ENCODE measurements at places on chromosomes 11 and 22.

DNA sequence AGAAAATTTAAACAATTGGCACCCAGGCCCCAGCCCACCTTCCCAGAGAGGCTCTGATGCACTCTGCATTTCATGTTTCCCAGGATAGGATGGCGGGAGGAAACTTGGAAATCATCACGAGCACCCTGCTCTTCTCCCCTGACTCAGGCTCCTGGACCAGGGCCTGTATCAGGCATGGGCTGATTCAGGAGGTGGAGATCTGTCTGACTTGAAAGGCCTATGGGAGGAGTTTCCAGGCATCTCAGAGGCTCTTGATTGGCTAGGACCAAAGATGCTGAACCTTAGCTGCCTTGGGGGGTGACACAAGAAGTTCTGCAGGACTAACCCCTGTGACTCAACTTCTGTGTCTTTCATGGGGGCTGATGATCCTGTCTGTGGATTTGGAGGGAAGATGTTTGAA lies 106.2 kb downstream of the PKNOX2 start:
- no peak for DNase-seq

DNA sequence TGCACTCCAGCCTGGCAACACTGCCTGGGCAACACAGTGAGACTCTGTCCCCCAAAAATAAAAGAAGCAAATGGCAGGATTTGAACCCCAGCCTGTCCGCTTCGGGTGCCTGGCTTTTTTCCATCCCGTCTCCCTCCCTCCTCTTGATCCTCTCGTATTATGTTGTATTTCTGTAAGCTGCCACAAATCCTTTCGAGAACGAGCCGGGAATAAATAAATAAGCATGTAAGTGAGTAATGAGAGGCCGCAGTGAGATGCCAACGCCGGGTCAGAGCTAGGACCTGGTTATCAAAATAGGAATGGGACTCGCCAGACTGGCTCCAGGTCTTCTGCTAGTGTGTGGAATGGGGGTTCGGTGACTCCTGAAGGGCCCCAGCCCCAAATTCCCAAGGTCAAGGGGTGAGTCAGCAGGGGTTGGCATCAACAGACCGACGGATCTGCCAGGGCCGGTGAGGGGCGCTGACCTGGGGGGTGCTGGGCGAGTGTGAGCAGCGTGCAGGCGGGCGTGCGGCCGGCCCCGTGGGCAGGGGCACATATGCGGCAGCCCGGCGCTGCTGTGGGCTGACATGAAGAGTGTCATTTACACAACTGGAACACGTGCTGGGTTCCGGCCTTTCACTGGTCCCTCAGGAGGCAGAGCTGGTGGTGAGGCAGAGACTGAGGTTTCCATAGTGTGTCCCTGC lies 47.8 kb downstream of the FLRT1 start:
- no peak for DNase-seq

GRCh38 chr11:65573391-65574079 lies 1.2 kb downstream of the FAM89B start:
- DNase-seq = peak; percentile 44

DNA sequence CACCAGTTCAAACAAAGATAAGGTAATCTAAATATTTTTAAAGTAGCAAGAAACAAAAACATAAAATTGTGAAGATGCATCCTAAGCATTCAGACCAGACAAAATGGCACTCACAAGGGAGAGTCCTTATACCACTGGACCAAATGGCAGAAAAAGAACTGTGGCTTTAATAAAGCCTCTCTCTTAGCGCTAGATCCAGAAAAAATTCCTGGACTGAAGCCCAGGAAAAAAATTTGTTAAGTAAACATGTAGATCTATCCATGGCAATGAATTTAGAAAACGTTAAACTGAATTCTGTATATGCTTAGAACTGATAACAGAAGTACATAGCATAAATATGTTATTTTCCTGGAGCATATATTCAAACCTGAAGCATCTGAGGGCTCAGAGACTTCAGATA lies 11.8 kb upstream of the CD59 start:
- DNase-seq = no peak

DNA sequence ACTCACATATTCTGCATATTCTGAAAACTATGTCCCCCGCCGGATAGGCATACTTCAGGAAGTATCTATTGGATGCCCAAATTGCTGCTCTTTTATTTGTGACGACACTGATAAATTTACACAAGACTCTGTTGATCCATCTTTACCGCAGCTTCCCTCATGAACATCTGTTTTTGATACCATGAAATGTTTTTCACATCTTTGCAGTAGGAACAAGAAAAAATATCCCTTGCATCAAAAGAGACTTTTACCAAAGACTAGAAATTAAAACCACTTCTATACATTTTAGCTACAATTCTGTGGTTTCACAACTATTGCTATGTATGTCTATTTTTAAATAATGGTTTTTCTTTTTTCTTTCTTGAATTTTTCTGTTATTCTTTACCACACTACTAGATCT lies 15.3 kb downstream of the POU2AF2 start:
- DNase-seq = no peak

GRCh38 chr11:66126808-66127555 lies 56.9 kb downstream of the PACS1 start:
- DNase-seq = peak; percentile 86

GRCh38 chr11:128741916-128742315 lies 48.0 kb downstream of the FLI1 start:
- no peak for DNase-seq

- no peak for DNase-seq
Measured at GRCh38 chr11:15189641-15190365, 75.1 kb downstream of the INSC start.

- DNase-seq = no peak
Measured at GRCh38 chr11:62817129-62817528, 11.9 kb upstream of the NXF1 start.

- DNase-seq = no peak
Measured at GRCh38 chr11:19931141-19931770, 218.6 kb downstream of the NAV2 start.

- DNase-seq = no peak
Measured at GRCh38 chr22:46909237-46910030, 147.0 kb downstream of the TBC1D22A start.

- no peak for DNase-seq
Measured at GRCh38 chr11:64729851-64730382, 6.9 kb upstream of the NRXN2 start.

DNA sequence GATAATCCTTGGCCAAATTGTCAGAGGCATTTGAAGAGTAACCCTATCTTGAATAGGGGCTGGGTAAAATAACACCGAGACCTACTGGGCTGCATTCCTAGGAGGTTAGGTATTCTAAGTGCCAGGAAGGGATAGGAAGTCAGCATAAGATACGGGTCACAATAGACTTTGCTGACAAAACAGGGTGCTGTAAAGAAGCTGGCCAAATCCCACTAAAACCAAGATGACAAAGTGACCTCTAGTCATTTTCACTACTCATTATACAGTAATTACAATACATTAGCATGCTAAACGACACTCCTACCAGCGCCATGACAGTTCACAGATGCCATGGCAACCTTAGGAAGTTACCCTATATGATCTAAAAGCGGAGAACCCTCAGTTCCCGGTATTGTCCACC lies 964 bp upstream of the REXO2 start:
- no peak for DNase-seq

- no peak for DNase-seq
Measured at GRCh38 chr11:117219455-117219854, 12.4 kb downstream of the PCSK7 start.

- no peak for DNase-seq
Measured at GRCh38 chr22:23383491-23384361, 196.4 kb downstream of the IGLL1 start.

GRCh38 chr22:46812034-46812605 lies 49.7 kb downstream of the TBC1D22A start:
- DNase-seq = no peak

GRCh38 chr11:73291781-73292524 lies 16.1 kb upstream of the ARHGEF17 start:
- no peak for DNase-seq

DNA sequence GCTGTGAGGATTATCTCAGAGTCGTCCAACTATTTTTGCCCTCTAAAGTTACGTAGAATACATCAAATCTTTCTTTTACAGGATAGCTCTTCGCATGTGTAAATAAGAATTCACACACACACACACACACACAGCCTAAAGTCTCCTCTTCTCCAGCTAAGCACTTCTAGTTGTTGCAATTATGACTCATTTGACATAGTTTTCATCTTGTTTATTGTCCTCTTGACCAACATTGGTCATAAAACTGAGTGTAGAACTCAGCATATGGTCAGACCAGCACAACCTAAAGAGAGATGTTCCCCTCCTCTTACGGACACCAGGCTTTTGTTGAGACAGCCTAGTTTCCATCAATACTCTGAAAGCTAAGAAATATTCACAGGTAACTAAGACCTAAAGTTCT lies 234.2 kb downstream of the BLID start:
- DNase-seq = no peak

DNA sequence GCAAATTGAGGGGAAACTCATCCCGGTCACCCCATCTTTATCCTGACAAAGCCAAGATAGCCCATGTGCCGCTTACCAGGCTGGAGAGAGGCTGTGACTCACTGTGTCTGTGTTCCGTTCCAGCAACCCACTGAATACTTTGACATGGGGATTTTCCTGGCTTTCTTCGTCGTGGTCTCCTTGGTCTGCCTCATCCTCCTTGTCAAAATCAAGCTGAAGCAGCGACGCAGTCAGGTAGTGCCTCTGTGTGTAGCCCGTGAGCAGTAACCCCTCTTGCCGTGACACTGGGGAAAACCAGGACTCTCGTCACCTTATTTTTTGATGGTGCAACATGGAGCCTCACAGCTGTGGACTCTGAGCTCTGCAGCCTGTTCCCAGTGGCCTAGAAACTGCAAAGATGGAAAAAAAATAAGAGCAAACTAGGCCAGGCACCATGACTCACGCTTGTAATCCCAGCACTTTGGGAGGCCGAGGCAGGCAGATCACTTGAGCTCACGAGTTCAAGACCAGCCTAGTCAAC lies 16.9 kb downstream of the C22orf31 start:
- no peak for DNase-seq

GRCh38 chr11:74037309-74037708 lies 28.4 kb upstream of the UCP3 start:
- DNase-seq = no peak

GRCh38 chr11:118939404-118939915 lies 13.7 kb upstream of the BCL9L start:
- DNase-seq = no peak

DNA sequence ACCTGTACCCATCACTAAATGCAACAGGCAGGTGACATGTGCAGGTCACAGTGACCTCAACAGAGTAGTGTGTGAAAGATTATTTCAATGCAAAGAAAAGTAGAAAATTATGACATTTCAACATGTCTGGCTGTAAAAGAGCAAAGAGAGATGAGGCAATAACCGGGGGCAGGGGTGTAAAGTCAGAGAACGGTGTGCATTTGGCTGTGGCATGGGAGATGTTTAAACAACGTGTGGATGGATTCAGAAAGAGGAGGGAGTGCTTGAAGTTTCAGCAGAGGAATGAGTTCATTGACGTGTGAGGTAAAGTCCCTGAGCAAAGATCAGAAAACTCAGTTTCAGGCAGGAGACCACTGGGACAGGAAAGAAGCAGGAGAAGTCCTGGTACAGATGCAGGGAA lies 229.7 kb downstream of the BUD13 start:
- DNase-seq = no peak

- no peak for DNase-seq
Measured at GRCh38 chr11:130677486-130678153, 229.2 kb downstream of the ADAMTS15 start.

- DNase-seq = no peak
Measured at GRCh38 chr11:99192716-99193115, 172.0 kb downstream of the CNTN5 start.

- no peak for DNase-seq
Measured at GRCh38 chr11:65059959-65060824, 1.8 kb upstream of the NAALADL1 start.

- no peak for DNase-seq
Measured at GRCh38 chr22:27784120-27784475, 17.5 kb downstream of the MN1 start.

DNA sequence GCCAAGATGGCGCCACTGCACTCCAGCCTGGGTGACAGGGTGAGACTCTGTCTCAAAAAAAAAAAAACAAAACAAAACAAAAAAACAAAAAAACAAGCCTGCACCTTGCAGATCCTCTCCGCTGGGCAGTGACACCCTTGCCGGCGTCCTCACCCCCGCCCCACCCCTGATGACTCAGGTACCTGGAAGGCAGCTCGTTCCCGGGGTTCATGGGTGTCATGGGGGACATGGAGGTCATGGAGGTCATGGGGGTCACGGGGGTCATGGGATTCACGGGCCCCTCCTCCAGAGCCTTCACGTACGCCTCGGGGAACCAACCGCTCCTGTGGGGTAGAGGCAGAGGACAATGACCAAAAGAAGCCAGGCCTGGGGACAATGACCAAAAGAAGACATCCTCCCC lies 3.0 kb upstream of the SLC16A8 start:
- DNase-seq = no peak

DNA sequence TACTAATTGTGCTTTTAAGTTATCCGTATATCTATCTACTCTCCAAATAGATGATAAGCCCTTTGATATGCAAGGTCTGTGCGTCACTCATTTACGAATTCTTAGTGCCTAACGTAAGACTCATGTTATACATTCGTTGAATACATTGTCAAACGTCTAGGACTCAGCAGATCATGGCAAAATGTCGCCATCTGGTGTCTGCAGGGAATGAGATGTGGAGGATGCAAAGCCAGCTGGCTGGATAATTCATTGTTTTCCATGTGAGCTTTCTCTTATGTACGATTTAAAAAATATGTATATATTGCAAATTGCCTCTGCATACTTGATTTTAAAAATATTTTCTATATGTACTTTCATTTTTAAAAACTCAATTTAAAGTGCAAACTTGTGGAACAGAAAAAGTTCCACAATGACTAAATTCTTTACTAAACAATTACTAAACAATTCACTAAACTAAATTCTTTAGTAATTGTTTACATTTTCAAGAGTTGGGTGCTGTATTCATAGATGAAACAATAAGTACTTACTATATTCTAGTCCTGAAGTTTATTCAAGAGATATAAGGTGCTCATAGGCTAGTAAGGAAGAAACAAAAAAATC lies 33.8 kb downstream of the ZNF202 start:
- DNase-seq = peak; percentile 88

DNA sequence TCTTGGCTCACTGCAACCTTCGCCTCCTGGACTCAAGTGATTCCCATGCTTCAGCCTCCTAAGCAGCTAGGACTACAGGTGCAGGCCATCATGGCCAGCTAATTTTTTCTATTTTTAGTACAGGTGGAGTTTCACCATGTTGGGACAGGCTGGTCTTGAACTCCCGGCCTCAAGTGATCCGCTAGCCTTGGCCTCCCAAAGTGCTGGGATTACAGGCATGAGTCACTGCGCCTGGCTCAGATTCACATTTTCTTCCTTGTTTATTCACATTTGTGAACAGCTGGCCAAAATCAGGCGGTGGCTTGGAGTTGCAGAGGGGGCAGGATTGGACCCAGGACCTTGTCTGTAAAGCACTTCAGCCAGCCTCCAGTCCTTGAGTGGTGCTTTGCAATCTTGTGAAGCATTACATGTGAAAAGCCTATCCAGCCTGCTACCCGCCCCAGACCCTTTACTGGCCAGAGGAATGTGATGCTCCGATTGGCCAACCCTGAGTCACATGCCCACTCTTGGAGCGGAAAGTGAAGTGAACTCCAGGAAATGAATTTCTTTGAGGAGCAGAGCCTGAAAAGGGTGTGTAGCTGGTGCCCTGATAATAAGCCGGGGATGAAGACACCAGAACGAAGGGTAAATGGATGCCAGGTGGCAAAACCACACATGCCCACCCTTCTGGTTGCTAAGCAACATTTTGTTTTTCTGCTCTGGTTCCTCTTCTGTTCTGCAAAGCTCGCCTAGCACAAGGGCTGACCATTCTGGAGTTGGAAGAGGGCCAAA lies 62.6 kb upstream of the PTPRJ start:
- no peak for DNase-seq
